Muscle of back (tissue), 13 donors: ENCODE measurements at places on chromosomes 11 and 22. TPM values are rescaled to one million over a fixed set of nuclear protein-coding genes. Genes with fewer than 3 reads are reported as not detected.

GRCh38 chr11:76543006-76543703 lies 98.3 kb downstream of the EMSY start:
- DNase-seq: no peak

DNA sequence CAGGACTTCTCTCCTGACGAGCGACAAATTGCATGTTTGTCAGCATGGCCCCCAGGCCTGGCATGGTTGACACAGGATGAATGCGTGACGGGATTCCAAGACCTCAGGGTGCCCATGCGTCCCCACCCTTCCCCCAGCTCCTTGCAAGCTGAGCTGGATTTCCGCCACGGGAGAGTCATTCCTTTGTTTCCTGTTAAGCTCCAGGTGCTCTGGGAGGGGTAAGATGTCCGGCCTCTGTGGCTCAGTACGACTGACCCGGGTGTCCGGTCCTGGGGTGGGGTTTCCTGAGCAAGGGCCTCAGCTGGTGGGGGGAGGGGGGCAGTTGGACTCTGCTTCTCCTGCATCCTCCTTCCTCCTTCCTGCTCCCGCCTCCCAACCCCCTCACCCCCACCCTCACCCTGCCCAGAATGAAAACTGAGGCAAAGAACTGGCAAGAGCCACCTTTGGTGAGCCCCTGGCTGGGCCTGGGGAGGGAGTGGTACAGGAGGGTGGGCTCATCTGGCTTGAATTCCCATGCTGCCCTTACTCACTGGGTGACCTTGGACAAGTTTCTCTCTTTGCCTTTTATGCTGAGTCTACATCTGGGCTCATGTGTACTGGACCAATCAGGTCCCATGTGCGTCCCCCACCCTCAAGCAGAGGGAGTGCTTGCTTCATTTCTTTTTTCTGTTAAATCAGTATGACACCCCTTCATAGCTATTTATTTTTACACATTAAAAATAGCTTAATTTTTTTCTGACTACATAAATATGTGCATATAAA lies 2.5 kb downstream of the CDC42EP2 start:
- peak; percentile 88 for DNase-seq

GRCh38 chr11:61138935-61139334 lies 22.3 kb downstream of the VPS37C start:
- DNase-seq: no peak

DNA sequence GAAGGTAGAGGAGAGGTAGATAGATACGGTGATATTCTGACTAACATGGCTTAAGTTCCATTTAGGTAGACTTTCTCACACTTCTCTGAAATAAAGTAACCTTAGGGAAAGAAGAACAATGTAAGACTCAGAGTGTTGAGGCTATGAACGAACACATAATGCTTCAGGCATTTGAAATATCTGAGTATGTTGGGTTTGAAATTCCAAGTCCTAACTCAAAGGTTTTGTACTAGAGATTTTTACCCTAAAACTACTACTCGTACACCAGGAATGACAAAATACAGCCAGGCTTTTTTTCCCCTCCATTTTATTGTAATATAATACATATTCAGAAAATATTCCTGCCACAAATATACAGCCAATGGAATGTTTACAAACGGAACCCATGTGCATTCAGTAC lies 592.6 kb downstream of the ETS1 start:
- DNase-seq: no peak

GRCh38 chr22:23414727-23415489 lies 165.2 kb downstream of the IGLL1 start:
- no peak for DNase-seq

- DNase-seq: no peak
Observed at GRCh38 chr11:120385110-120385509, 48.9 kb downstream of the ARHGEF12 start.

DNA sequence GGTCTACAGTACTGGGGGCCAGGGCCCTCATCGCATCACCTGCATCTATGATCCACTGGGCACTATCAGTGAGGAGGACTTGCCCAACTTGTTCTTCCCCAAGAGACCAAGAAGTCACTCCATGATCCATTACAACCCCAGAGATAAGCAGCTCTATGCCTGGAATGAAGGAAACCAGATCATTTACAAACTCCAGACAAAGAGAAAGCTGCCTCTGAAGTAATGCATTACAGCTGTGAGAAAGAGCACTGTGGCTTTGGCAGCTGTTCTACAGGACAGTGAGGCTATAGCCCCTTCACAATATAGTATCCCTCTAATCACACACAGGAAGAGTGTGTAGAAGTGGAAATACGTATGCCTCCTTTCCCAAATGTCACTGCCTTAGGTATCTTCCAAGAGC lies 3.8 kb upstream of the PPFIBP2 start:
- no peak for DNase-seq

DNA sequence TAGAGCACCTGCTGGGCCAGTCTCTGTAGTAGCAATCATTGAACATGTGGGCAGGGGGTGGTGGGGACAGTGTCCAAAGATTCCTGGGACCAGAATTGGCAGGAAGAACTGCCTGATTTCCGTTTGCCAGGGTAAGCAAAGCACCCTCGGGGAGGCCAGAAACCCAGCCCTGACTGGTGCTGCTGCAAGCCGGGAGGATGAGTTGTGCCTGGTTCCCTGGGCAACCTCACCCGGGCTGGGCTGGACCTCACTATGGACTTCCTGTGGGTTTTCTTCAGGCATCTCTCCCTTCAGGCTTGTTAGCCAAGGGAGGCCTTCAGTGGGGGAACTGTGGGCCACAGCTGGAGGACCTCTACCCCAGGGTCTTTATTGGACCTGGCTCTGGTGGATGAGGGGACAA lies 8.0 kb upstream of the POU2F3 start:
- no peak for DNase-seq

- DNase-seq: no peak
Observed at GRCh38 chr11:99424313-99425084, 403.8 kb downstream of the CNTN5 start.

GRCh38 chr11:133723056-133723455 lies 122.3 kb downstream of the SPATA19 start:
- peak; percentile 72 for DNase-seq

DNA sequence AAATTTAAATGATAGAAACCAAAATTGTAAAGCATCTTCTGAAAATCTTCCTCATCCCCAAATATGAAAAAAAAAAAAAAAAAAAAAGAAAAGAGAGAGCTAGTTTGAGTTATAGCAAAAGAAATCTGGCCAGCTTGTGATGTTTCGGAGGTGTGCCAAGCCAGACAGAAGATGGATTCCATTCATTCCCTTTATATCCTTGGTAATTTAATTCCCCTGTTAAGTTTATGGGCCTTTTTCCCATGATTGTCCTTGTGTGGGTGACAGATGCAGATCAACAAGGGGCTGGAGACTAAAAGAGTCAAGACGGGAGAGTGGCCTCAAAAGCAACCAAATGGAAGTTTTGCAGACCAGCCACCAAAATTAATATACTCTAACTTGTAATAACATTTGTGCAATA lies 47.6 kb upstream of the PARVA start:
- DNase-seq: no peak

DNA sequence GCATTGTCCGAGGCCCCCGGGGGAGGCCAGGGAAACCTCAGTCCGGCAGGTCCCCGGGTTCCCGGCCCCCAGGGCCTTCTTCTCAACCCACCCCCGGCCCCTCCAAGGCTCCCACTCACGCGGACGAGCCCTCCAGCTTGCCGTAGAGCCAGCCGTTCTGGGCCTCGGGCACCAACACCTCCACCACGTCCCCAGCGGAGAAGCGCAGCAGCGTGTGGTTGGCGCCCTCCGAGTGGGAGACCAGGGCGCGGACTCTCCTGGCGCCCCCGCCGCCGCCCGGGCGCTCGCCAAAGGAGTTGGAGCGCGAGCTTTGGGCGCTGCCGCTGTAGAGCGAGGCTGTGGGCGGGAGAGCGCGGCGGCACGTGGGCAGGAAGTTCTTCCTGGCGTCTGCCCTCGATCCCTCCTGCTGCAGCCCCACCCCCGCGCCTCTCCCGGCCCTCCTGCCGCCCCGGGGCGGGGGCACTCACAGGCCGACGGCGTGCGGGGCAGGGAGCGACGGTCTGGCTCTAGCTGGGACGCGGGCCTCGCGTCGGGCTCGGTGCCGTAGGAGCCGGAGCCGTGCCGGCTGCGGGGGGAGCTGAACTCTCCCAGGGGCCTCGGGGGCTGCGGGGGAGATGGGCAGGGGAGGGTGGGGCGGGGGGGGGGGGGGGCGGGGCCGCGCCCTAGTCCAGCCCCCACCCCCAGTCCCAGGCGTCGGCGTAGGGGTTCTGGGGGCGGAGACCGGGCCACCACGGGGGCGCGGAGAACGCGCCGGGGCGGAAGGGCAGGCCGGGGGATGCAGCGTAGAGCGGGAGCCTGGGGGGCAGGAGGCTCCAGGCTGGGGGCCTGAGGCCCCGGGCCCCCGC lies 4.9 kb upstream of the SLC16A8 start:
- no peak for DNase-seq

GRCh38 chr22:41140365-41140957 lies 48.1 kb downstream of the EP300 start:
- DNase-seq: no peak

DNA sequence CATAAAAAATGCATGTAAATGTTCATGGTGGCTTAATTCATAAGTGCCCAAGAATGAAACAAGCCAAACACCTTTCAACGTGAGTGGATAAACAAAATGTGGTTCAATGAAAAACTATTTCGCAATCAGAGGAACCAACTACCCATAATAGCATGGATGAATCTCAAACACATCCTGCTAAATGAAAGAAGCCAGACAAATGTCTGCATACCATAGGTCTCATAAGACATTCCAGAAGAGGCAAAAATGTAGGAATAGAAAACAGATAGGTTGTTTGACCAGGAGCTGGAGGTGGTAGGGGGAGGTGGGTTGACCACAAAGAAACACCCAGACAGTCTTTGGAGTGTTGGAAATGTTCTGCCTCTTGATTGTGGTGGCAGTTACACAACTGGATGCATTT lies 13.2 kb upstream of the OSBPL5 start:
- DNase-seq: no peak

DNA sequence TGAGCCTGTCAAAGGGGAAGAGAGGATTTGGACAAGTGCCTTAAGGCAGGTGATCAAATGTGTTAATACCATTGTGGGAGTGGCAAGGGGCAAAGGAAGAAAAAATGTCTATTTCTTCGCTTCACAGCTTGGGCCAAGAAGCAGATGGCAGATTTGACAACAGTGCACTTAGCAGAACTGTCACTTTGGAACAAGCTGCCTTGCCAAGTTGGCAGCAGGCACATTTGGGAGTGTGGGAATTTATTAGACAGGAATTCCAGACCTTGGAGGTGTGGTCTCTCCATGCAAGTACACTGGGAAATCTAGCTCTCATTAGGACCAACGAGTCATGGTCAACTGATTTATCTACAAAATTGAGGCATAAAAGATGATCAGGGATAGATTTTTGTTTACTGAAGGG lies 265.1 kb downstream of the NELL1 start:
- DNase-seq: no peak

- no peak for DNase-seq
Observed at GRCh38 chr11:45983471-45983845, 61.0 kb downstream of the LARGE2 start.

GRCh38 chr11:33698921-33699320 lies 1.7 kb downstream of the C11orf91 start:
- DNase-seq: no peak

DNA sequence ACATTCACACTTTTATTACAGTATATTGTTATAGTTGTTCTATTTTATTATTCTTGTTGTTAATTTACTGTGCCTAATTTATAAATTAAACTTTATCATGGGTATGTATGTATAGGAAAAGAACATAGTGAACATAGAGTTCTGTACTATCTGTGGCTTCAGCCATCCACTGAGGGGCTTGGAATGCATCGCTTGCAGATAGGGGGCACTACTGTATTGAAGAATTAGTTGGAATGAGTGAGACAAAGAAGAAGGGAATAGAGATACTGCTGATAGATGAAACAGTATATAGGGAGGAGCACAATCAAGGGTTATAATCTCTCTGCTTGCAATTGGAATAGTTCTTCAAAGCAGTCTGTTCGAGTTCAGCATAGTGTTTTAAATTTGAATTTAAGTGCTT lies 432.2 kb downstream of the RAB38 start:
- no peak for DNase-seq

DNA sequence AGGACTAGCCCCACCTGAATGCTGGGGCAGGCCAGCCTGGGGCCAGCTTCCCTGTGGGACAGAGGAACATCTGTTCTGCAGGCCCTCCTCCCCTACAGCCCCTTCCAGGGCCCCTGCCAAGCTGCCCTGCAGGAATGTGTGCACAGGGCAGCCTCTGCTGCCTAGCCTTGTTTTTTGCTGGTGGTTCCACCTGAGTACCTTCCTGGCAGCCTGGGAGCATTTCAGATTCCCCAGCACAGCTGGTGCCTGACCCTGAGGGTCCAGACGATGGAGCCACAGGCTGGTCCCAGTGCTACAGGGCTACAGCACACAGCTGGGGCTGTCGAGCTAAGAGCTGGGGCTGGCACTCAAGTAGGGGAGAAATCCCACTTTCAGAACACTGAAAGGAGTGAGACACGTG lies 22.3 kb upstream of the GPR83 start:
- DNase-seq: no peak

GRCh38 chr22:20569059-20570058 lies 61.9 kb downstream of the MED15 start:
- no peak for DNase-seq

DNA sequence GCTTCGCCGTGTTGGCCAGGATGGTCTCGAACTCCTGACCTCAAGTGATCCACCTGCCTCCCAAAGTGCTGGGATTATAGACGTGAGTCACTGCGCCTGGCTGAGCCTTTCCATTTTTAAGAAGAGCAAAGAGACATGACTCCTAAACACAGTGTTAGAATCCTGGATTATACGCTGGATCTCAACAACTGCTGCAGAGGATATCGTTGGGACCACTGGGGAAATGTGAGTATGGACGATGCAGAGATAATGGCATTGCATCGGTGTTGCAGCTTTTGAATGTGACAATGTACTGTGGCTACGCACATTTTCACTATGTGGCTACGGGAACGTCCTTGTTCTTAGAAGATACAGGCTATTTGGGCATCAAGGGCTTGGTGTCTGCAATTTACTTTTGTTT lies 6.2 kb downstream of the MRGPRF start:
- DNase-seq: no peak

GRCh38 chr11:129613071-129613470 lies 202.6 kb upstream of the TMEM45B start:
- DNase-seq: no peak

ZC3H12C gene
- 8.1 TPM for polyA plus RNA-seq

LMNTD2 gene
- polyA plus RNA-seq: 0.35 TPM

PRR33 gene
- 3.0 TPM for polyA plus RNA-seq

OR8G1 gene
- polyA plus RNA-seq: not detected

SDHAF2 gene
- polyA plus RNA-seq: 41.1 TPM

OR4D5 gene
- polyA plus RNA-seq: not detected

TRPM5 gene
- not detected for polyA plus RNA-seq

FEN1 gene
- 25.8 TPM for polyA plus RNA-seq

NCF4 gene
- 3.5 TPM for polyA plus RNA-seq

CARNS1 gene
- polyA plus RNA-seq: 62.8 TPM

TLCD5 gene
- polyA plus RNA-seq: 8.6 TPM
